CD4-positive, alpha-beta T cell treated with Interleukin-21 for 1 hour (primary cell): ENCODE measurements at places on chromosomes 16 and 17.

DNA sequence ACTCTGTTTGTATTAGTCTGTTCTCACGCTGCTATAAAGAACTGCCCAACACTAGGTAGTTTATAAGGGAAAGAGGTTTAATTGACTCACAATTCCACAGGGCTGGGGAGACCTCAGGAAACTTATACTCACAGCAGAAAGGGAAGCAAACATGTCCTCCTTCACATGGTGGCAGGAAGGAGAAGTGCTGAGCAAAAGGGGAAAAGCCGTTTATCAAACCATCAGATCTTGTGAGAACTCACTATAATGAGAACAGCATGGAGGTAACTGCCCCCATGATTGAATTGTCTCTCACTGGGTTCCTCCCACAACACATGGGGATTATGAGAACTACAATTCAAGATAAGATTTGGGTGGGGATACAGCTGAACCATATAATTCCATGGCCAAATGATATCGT is 30.9 kb downstream of the ABCC1 start:
- no peak for DNase-seq

DNA sequence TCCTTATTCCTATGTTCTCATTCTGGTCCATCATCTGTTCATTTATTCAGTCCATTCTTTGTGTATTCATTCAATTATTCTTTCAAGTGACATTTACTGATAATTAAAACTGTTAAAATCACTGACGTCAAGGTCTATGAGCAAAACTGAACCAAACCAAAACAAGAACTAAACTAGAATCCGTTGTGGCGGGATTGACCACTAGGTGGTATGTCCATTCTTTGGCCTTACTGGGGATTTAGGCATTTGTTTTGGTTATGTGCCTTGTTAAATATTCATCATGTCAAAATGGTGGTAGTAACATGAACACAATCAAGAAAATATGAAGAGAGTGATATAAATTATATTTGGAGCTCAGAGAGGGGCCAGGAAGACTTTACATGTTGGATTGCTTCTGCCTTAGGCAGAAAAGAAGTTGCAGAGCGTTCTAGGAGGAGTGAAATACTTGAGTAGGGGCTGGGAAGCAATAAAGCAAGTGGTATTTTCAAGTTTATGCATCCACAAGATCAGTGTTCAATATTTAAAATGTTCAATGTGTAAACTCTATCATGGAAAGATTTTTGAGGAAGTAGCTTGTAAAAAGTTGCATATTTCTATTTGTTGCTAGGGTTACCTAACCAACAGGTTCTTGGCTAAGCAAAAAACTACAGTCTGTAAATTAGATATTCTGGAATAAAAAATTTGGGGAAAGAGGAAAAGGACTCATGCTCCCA is 129.0 kb downstream of the CDH13 start:
- DNase-seq = no peak

DNA sequence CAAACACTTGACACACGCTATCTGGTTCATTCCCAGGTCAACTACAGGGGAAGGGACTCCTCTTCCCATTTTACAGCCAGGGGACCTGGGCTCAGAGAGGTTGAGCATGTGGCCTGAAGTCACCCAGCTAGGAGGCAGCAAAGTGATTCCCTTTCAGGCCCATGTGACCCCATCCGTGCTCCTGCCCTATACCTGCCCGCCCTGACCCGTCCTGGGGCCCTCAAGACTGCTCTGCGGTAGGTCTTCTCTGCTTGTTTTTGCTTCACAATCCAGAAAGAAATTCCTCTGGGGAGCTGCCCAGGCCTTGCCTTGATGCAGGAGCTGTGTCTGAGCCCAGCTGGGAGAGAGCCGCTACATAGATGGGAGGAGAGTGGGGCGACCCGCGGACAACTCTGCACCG is 161.4 kb downstream of the SDK2 start:
- DNase-seq = no peak

DNA sequence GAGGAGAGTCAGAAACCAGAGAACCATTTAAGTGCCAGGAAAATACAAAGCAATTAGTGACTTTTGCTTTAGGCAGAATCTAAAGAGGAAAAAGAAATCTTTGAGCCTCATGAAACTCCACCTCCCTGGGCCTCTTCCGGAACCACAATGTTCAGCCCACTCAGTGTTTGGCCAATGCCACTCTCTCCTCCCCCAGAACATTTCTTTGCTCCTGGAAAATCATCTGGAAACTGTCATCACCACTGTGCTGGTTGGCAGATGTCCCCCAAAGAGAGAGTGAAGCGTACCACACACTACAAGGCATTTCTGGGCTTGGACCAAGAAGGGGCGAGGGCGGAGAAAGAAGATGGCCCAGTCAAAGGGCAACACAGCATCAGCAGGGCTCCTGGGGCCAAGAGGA is 7.1 kb upstream of the SOX9 start:
- DNase-seq = no peak

DNA sequence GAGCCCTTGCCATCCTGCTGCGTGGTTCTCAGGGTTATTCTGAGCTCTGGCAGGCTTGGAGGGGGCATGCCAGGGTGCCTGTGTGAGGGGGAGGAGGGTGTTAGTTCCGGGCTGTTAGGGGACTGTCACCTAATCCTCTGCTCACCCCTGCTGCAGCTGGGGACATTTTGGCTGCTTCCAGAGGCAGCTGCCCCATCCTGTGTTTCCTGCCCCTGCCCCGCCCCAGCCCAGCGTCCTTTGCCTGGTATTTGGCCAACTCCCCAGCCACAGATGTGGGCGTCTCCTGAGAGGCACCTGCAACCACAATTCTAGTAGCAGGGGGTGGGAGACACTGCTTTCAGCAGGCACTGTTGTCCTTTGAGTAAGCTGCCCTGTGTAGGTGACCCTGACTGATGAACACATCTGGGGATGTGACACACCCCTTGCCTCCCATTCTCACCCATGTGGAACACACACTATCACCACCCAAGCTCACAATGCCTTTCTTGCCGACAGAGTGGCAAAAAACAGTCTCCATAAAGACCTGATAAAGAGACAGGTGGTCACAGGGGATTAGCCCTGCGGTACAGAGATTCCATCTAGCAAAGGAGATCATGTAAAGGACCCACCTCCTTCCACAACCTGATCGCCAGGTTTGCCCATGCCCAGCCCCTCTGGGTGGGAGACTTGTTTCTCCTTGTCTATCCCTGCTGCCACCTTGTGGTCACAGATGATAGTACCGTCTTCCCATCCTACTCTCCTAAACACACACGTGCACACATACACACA is at the start of gene CHRNE:
Gene CHRNE, minus strand, starts transcription at position 48 of the 768 bp plus-strand sequence. Its CDS starts 35 bp downstream, at position 13.
- peak; percentile 84 for DNase-seq

DNA sequence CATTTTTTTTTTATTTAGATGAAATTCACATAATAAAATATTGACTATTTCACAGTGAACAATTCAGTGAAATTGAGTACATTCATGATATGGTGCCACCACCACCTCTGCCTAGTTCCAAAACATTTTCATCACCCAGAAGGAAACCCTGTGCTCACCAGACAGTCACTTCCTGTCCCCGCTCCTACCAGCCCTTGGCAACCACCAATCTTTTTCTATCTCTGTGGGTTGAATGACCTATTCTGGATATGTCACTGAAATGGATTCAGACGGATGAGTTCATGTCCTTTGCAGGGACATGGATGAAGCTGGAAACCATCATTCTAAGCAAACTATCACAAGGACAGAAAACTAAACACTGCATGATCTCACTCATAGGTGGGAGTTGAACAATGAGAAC is 40.5 kb downstream of the ATP2C2 start:
- no peak for DNase-seq

- DNase-seq = no peak
These were observed 71.9 kb downstream of the SDR42E1 start for GRCh38 chr16:81939164-81940056.

GRCh38 chr17:68435876-68436842 is 21.1 kb downstream of the WIPI1 start:
- peak; percentile 87 for DNase-seq

GRCh38 chr17:33989361-33990148 is 265.5 kb upstream of the CCL2 start:
- DNase-seq = no peak

GRCh38 chr17:19424934-19425868 is 14.2 kb downstream of the RNF112 start:
- DNase-seq = no peak

DNA sequence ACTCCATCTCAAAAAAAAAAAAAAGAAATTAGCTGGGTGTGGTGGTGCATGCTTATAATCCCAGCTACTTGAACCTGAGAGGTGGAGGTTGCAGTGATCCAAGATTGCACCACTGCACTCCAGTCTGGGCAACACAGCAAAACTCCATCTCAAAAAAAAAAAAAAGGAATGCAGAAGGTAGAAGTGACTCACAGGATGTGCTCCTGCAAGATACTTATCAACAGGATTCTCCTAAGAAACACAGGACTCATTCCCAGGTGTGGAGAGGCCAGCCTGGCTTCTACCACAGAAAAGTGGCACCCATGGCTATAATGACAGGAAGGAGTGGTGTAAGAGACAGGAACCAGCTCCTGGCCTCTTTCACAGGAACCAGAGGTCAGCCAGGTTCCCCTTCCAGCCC is 13.8 kb downstream of the ELMO3 start:
- DNase-seq = no peak

GRCh38 chr16:20874088-20874581 is 26.0 kb downstream of the DCUN1D3 start:
- DNase-seq = no peak

- DNase-seq = no peak
These were observed 202.1 kb upstream of the PSMD7 start for GRCh38 chr16:74094514-74094913.

DNA sequence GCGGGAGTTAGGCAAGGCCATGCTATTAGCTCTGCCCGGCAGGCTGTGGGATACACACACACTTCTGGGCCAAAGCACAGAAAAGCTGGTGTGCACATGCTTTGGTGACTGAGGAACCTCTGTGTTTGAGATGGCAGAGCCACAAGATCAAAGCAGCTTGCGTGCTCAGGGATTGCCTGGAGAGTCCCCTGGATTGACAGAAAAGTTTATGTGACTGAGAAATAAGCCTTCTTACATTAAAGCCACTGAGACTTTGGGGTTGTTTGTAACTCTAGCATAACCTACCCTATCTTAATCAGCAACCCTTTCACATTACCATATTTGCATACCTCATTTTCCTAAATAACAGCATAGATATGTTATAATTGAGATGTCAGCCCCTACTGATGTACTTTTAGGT is 69.3 kb downstream of the MYO1D start:
- DNase-seq = no peak

GRCh38 chr17:75654176-75654575 is 12.8 kb downstream of the RECQL5 start:
- DNase-seq = no peak

DNA sequence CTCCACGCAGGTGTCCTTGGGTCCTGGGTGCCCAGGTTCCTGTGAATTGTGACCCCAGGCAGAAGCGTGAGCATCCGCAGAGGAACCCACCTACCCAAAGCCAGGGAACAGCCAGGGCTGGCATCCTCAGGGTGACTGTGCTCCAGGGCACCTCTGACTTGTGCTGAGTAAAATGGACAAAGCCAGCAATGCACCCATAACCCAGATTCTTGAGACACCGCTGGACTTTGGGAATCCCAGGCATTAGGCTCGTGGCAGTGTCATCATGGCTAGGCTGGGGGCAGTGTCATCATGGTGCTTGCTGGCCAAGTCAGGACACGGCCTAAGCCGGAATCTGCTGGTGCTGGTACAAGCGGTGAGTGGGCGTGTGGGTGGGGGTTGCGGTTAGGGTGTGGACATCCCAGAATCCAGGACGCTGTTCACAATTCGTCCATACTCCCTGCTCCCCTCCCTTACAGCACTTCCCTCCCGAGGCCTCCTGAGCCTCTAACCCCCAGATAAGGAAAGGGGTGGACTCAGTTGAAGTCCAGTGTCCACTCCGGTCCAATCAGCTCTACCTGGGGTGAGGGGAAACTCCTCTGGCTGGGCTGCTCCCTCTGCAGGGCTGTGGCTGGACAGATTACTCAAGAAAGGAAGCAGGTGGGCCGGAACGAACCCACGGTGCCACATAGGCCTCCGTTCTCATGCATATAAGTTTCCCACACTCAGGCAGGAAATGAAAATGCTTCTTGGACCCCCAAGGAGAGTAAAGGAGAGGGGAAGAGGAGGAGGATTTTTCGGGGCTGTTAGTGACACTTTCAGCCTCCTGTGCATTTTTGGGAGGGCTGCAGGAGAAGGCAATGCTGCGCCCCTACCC is 138.9 kb downstream of the SEC14L1 start:
- DNase-seq = no peak

DNA sequence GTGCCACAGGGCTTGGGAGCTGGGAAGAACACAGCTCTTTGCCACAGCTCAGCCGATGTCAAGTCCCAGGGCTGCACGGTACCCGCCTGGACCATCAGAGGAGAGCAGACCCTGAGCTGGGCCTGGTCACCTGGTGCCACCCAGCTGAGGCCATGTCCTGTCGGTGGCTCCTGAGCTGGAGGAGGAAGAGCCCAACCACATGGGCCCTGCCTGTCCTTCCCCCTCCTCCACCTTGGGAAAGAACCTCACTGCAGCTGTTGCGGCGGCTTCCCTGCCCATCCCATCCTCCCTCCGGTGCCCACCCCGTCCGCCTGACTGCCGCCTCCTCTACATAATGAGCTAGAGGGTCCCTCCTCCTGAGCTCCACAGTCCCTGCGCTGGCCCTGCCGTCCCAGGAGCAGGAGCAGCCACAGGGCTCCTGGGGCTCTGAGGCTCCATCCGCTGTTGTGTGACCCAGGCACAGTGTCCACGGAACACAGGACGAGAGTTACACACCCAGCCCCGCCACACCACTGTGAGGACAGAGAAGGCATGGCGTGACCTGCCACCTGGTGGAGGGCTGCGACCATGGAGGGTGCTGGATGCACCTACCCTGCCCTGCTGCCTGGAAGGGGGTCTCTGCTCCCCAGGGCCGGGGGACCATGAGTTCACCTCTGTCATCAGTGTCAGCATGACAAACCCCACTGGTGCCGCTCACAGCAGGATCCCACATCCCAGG is 21.4 kb upstream of the CHMP6 start:
- peak; percentile 41 for DNase-seq
